Ammon's horn (tissue), 1 donor: ENCODE measurements at places on chromosomes 1 and 21.

DNA sequence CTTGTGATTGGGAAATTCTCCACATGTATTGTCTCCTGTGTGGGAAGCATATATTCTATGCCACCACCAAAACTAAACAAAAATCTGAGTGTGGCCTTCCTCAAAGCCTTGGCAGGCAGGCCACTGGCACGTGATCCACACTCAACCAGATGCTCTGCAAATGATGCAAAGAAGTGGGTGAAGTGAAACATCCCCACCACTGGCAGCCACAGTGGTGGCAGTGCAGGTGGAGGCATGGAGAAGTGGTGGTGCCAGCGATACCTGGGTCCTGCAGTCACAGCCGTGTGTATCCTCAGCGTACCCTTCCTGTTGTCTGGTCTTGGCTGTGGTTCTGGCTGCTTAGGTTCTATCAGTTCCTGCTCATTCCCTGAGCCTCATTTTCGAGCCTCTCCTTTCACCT lies 65.2 kb downstream of the PLPPR5 start:
- no peak for DNase-seq

GRCh38 chr1:65021795-65022194 lies 55.4 kb upstream of the JAK1 start:
- DNase-seq = peak; percentile 24

- no peak for DNase-seq
Observed at GRCh38 chr1:41698916-41699860, 214.7 kb upstream of the EDN2 start.

- no peak for DNase-seq
Observed at GRCh38 chr1:156964441-156964840, 44.0 kb downstream of the LRRC71 start.

DNA sequence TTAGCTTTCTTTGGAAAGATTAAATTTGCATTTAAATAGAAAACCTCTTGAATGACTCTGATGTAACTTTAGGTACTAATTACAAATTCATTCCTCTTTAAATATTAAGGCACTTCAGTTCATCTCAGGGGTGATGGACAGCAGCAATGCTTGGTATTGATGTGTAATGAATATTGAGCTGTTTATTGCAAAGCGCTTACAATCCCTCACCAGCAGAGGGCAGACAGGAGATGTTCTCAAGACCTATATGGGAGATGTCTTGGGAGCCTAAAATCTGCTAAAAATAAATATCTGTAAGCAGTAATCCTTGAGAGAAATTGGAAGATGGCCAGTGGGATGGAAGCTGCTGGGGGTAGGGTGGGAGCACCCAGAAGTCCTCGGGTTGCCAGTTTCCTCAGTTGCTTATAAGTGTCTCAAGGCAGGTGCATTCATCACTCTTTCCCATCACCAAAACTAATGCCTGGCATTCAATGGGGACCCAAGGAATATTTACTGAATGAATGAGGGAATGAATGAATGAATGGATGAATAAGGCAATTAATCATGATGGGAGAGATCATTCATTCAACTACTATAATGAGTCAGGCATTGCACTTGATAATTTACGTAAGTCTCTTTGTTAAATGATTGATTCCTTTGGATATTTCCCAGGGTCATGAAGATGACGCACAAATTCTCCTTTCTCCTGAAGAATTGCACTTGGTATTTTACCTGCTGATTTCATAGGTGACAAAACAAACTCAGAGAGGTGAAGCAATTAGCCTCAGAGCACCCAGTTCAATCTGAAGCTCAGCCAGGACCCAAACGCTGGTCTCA lies 2.3 kb downstream of the KLHDC8A start:
- peak; percentile 89 for DNase-seq

DNA sequence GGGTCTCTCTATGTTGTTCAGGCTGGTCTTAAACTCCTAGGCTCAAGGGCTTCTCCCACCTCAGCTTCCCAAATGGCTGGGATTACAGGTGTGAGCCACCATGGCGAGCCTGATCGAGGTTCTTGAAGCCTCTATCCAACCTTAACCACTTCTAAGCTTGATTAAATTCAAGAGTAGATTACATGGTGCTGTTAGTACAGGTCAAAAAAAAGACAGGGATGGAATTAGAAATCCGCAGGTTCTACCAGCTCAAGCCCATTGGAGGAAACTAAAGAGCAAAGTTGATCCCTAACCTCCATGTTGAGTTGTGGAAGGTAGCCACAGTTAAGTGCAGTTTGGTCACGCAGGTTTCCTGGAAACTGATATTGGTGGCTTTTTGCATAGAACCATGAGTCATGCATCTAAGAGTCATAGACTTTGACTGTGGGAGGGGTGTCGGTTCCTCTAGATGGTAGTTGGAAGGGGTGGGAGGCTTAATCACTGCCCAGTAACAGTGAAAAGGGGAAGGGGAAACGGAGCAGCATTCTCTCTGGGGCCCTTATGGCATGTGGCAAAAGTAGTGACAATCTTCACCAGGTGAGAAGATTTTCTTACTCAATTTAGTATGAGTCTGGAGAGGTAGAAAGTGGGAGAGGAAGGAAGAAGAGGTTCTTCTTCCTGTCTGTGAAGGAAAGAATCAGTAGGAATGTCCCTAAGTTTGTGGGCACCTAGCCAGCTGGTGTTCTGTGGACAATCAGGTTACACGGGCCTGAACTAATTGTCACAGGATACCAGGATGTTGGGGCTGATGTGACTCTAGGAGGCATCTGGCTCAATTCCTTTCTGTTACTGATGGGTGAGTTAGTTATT lies 7.0 kb downstream of the CD53 start:
- DNase-seq = no peak

DNA sequence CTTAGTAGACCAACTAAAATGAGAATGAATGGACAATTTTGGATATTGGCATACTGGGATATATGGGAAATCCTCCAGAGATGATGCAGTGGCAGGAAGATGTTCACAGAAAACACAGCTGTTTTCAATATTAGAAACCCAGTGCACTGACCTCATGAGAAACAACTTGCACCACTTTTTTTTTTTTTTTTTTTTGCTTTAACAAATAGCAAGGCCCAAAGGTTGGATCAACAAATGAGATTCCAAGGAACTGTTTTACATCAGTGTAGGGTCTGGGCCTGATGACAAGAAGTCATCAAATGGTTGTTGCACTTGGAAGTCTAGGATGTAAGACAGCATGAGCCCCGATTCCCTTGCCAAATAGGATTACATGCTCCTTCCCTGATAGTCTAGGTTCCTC lies 110.7 kb downstream of the SLC25A24 start:
- DNase-seq = no peak

DNA sequence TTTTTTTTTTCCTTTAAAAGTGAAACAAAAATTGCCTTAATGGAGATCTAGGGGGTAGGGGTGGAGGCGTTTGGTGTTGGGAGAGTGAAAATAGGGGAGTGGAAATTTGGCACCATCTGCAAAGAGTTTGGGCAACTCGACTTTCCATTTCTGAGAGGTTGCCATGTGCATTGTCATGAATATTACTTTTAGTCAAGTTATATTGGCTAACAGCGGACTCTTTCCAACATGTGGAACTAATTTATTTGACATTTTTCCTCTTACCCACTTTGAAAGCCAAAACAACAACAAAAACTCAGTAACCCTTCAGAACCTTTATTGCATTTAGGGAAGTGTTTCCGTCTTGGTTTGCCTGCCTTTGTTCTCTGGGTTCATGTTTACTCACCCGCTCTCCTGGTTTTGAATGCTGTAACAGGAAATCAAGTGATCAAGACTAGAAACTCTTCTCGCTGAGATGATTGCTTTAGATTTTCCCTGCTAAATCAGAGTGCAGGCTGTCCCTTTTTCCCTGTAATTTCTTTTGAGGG lies 70.4 kb downstream of the CACHD1 start:
- no peak for DNase-seq

- peak; percentile 96 for DNase-seq
Observed at GRCh38 chr1:32337855-32338636, 2.0 kb upstream of the MARCKSL1 start.

DNA sequence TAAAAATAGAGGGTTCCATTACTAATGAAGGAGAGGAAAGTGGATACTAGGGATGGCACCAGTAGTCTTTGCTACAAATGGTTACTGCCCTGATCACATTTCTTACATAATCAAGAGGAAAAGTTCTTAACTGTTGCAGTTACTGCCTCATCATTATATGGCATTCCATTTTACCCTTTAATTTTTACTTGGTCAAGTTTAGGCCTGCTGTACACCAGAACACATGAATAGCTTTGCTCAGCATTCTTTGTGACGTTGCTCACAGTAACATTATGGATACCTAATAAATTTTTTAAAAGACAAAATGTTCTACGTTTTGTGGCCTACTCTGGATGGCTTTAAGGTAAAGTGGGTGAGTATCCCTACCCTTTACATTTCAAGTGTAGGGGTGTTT lies 38.6 kb upstream of the CR1L start:
- DNase-seq = no peak

DNA sequence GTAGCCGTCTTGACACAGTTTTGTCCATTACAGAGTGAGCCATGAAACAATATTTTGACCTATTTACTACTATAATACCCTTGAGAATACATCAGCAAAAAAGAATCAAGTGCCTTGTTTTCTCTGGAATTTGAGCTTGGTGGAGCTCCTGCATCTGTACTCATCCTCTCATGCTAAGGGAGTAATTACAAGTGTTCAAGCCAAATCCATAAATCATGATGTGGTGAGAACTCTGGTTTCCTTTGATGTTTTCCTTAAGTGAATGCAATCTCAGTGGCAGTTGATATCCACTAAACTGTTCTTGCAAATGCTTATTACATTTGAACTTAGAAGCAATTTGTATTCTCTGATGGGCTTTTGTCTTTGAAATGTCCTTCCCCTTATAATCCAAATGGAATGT lies 824.6 kb upstream of the TMPRSS15 start:
- DNase-seq = no peak

GRCh38 chr1:230972855-230973271 lies 5.8 kb downstream of the TTC13 start:
- peak; percentile 3 for DNase-seq

GRCh38 chr1:180854001-180854400 lies 58.7 kb upstream of the KIAA1614 start:
- DNase-seq = no peak

GRCh38 chr1:113073479-113073950 lies 517 bp downstream of the LRIG2 start:
- DNase-seq = peak; percentile 72

GRCh38 chr1:164599272-164599671 lies 40.3 kb downstream of the PBX1 start:
- DNase-seq = no peak

- DNase-seq = no peak
Observed at GRCh38 chr1:180631194-180631765, 542 bp upstream of the XPR1 start.

DNA sequence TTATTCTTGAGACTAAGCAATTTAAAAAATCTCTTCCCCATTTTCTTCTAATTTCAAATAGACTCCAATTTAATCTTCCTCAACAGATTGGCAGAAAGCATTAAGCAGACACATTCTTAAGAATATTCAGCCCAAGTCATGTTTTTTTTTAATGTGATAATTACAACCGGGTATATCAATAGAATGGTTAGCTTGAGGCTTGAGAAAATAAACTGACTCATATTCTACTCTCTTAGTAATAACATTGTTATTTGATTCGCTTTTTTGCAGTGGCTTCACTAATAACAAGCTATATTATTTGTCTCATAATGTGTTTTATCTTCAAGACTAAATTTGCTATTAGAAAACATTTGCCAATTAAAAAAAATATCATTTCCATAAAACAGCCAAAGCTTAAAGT lies 488.6 kb upstream of the RGS18 start:
- no peak for DNase-seq

DNA sequence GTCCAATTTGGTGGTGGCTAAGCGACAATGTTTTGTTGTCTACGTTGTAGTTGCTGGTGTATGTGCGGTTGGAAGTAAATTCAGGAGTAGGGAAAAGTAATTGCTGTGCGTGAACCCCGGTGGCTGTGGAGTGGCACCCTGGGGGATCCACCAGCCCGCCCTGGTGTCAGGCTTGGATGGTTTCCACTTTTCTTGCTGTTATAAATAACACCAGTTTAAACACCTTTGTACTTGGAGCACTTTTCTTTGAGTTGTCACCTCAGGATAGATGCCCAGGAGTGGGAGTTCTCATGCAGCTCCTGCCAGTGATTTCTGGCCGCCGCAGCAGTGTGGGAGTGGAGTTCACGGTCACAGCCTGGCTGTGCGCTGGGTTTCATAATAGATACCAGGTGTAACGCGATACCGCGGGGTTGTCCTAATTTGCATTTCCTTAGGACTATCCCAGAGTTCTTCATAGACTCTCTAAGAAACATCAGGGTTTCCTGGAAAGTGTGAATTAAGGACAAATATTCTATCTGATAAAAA lies 12.8 kb upstream of the TMEM200B start:
- DNase-seq = no peak

- DNase-seq = no peak
Observed at GRCh38 chr1:202619505-202619904, 90.7 kb downstream of the SYT2 start.

- no peak for DNase-seq
Observed at GRCh38 chr1:58714544-58714943, 14.7 kb upstream of the MYSM1 start.

GRCh38 chr1:175774921-175775320 lies 31.5 kb upstream of the TNR start:
- no peak for DNase-seq

- DNase-seq = peak; percentile 82
Observed at GRCh38 chr1:43565600-43566360, 35.1 kb downstream of the PTPRF start.

GRCh38 chr1:94723894-94724293 lies 96.3 kb upstream of the SLC44A3 start:
- DNase-seq = no peak

GRCh38 chr1:53334312-53334711 lies 6.4 kb upstream of the LRP8 start:
- DNase-seq = no peak

DNA sequence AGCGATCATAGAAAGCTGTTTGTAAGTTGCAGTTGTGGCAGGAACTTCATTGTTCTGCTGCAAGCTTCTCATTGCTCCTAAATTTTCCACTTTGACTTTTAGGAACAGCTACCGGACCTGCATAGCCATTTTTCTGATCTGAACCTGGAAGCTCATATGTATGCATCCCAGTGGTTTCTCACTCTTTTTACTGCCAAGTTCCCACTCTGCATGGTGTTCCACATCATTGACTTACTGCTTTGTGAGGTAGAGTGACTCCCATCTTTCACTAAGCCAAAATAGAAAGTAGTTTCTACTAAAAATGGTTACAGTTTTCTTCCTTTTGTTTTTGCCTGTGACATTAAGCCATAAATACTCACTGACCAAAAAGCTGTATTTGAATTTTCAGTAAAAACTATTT lies 254.2 kb downstream of the GPR52 start:
- no peak for DNase-seq

- DNase-seq = no peak
Observed at GRCh38 chr1:27351541-27352107, 9.8 kb downstream of the SYTL1 start.
